Lower leg skin (tissue), 4 donors: ENCODE measurements at places on chromosomes 6 and 20. TPM values are rescaled to one million over a fixed set of nuclear protein-coding genes. Genes with fewer than 3 reads are reported as not detected.

IMPG1 gene
- total RNA-seq: not detected

CHMP4B gene
- 99.7 TPM for total RNA-seq

SNHG17 gene
- total RNA-seq: 21.2 TPM

TP53TG5 gene
- total RNA-seq: not detected

CAGE1 gene
- not detected for total RNA-seq

PPIL6 gene
- total RNA-seq: 2.8 TPM

CST5 gene
- not detected for total RNA-seq

SULF2 gene
- 83.0 TPM for total RNA-seq

PPP1R18 gene
- 34.1 TPM for total RNA-seq

DNA sequence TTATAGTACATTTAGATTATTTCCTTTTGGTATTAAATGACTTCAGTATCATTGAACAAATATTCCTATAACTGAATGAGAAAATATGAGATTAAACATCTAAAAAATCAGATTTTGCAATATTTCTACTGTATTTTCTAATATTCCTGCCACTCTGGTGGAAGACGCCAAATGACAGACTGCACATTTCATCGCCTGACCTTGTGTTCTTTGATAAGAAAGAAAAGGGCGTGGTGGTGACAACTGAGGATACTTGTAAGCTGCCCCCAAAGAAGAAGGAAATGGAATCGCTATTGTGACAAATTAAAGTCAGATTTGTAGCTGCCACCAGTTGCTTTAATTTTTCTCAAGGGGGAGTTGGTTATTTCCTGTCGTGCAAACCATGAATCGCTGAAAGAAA, 131.3 kb downstream of the MTFR2 start:
- no peak for DNase-seq

- no peak for DNase-seq
These were observed 613.1 kb downstream of the PKHD1 start for GRCh38 chr6:51474022-51474975.

DNA sequence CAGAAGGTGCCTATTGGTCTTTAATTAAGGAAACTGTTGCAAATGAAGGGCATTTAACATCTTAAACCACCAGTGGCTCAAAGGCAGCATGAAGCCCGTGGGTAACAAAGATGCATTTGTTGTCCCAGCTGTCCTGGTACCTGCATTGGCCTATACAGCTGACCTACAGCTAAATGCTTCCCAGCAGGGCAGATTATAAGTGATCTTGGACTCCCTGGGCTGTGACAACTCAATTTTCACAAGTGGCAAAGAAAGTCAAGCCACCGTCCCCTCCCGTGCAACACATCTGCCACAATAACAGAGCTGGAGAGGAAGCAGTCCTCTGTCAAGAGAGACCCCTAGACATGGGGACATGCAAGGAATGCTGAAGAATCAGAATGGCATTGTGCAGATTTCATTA, 31.5 kb upstream of the EDN3 start:
- DNase-seq: no peak

GRCh38 chr20:16378712-16379370, 194.4 kb downstream of the KIF16B start:
- DNase-seq: no peak

DNA sequence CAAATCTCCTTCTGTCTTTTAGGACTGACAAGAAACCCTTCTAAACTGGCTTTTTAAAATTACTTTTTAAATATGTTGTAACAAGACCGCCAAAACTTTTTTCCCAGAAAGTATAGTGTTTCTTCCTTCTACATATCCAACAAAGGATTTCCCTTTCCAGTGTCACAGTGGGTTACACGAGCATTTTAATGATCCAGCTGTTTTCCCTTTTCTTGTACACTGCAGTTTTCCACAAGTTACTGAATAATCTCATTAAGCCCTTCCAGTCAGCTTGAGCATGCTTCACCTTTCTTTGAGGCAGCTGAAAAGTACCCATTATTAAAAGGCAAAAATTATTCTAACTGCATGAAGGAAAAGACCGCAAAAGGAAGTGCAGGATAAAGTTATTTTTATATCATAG, 48.6 kb downstream of the CD24 start:
- no peak for DNase-seq

GRCh38 chr6:5102267-5102970, 17.3 kb downstream of the PPP1R3G start:
- no peak for DNase-seq

GRCh38 chr20:8573686-8574085, 441.6 kb downstream of the PLCB1 start:
- DNase-seq: no peak

GRCh38 chr20:63542696-63543095, 4.9 kb downstream of the SRMS start:
- no peak for DNase-seq

DNA sequence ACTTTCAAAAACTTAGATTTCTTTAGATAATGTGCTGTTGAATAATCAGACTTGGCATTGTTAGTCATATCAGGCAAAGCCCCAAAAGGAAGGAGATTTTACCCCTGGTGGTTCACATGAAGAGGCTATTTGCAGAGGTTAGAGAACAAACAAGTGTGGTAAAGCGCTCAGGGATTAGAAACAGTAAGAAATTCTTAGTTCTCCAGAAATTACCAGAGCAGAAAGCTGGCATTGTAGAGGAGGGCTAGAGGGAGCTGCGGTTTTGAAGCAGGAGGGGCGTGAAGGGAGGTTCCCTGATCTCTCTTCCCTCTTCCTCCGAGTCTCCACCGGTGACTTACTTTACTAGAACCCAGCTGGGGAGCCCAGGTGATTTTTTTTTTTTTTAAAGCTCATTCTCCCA, 10.2 kb downstream of the MYO6 start:
- DNase-seq: no peak

DNA sequence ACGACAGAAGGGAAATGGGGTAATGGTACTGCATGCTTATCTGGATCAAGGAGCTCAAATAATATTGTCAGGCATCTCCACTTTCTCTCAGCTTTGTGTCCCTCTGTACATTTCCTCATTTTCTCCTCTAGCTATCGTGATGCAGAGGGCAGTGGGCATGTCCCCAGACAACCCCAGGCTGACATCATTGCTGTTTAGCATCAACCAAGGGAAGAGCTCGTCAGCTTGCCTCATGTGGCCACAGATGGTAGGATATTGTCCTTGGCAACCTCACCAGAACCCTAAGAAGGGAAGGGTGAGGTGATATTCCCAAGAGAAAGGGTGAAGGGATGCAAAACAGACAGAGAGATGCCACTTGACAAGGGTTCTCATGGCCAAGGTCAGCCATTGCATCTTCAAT, 58.3 kb downstream of the MAFB start:
- no peak for DNase-seq

DNA sequence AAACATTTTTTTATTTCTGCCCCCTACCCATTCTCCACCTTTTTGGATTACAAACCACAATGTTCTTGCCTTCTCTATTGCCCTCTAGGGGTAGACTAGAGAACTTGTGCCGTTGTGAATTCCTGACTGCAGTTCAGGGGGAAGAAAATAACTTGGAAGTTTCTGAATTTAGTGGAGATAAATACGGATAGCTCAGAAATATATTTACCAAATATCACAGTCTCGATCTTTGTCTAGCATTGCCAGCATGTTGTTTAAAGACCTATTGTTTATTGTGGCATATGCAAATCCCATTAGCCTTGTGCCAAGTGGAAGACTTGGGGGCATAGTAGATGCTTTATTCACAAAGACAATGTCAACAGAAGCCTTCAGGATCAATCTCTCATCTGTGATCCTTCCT, 154.1 kb upstream of the MMS22L start:
- DNase-seq: no peak

DNA sequence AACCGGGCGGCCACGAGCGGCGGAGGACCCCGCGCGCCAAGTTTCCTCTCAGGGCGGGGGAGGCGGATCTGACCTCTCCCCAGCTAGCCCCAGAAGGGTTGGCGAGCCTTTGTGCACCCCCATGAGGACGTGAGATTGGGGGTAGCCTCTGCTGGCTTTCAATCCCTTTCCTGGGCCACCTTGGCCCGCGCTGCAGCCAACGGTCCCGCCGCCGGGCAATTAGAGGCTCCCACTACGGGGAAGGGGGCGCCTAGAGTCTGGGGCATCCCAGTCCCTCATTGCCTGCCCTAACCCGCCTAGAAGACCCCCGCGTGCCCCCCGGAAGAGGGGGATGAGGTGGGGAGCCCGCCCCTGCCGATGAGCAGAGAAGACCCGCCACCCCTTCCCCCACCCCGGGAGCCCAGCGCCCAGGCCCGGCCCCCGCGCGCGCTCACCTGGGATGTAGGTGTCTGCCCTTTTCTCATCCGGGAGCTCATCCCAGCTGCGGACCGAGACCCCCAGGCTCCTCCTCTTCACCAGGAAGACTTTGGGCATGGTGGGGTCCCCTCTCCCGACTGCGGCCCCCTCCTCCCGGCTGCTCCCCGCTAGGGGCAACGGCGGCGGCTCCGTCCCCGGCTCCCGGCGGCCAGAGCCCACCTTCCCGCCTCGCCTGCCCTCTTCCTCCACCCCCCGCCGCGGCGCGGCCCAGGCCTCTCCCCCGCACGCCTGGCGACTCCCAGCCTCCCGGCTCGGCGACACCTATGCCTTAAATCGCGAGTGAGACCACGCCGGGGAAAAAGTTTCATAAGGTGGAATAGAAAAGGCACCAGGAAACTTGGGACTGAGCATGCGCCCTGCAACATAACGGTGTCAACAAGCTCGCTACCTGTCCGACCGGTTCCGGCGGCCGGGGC, at the start of gene OVOL2:
OVOL2 (minus strand) TSS at position 816 of the 893 bp plus-strand sequence; CDS start at position 534, 282 bp downstream.
- DNase-seq: peak; percentile 94
